NCI-H2081 treated with DMSO at 0.1 percent for 48 hours (cell line): ENCODE measurements at places on chromosomes 6 and 20.

DNA sequence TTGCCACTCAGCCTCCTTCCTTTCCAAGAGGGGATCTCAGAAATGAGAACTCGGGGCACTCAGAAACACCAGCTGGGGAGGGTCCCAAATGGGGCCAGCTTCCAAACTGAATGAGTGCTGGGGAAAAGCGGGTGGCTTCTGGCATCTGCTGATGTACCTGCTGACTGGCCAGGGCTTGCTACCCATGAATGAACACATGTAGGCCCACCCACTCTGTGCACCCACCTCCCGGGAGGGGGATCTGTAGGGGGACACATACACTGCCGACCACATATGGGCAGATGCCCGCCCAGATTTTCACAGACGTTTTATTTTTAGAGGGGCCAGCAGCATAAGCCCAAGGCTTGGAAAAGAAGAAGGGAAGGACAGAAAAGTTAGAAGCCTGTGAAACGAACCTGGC is 231.9 kb upstream of the RNF24 start:
- no peak for DNase-seq

DNA sequence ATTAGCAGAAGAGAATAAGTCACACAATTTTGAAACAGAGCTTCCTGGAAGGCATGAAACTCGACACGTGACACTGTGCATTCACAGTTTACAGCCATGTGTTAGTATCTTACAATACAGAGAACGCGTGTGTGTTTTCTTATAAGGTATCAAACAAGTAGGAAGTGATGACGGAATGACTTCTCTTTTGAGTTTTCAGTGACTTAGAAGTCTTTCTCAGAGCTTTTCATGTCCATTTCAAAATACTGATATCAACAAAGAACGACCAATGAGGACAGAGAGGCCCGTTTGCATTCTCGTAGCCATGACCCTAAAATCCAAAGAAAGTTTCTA is 36.6 kb upstream of the DUSP22 start:
- no peak for DNase-seq

DNA sequence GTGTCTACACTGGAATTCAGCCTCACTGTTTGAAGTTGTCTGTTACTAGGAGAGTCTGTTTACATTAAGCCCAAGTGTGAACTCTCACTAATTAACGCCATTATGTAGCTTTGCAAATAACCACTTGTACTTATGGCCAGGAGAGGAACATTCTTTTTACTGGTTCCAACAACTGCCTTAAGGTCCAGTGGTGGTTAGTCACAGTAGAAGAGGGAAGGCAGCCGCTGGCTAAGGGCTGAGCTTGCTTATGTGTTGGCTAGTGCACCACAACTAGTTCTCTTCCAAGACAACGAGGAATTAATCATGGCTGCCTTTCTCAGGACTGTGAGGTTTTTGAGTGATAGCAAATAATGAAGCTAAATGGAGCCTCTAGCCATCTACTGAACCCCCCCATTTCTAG is 14.9 kb upstream of the SLC22A23 start:
- DNase-seq = peak; percentile 13

DNA sequence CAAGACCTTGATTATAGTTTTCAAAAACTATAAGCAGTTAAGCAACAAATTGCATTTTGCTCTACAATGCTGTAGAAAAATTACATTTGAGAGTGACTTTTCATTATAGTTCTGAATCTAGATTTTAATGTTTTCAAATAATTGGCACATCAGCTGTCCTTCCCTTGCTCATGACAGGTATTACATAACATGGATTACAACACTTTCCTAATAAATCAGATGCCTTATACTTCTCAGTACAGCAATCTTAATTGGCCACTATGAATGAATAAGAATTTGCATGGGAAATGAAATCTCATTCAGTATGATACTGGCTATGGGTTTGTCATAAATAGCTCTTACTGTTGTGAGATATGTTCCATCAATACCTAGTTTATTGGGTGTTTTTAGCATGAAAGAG is 29.9 kb downstream of the HSF2 start:
- DNase-seq = no peak

- no peak for DNase-seq
Measured at GRCh38 chr20:11891077-11891775, 26.5 kb upstream of the BTBD3 start.

DNA sequence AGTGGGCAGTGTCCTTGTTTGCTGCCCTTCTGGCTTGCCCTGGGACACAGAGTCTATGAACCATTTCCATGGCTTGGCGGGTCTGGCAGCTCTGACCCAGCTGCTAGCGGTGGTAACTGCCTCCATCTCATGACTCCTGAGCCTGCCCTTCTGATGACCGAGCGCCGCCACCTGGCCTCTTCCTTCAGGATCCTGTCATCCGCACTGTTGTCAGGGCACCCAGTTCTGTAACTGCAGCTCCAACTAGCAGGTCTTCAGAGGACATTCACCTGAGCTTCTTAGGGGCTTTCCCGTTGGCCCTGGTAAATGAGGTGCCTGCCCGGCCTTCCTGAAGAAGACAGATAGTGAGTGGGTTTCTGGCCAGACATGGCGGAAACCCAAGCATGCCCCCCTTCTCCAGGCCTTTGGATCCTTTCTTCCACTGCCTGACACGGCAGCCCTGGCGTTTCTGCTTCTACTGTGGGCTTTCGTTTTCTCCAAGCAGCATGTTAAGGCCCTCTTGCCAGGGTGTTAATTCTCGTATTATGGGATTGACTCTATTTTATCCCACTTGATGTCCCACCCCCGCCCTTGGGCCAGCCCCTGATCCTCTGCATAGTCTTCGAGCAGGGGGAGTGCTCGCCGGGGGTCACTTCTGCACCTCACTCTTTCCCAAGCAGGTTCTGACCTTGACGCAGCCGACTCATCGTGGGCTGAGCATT is 24.7 kb downstream of the PACSIN1 start:
- no peak for DNase-seq

DNA sequence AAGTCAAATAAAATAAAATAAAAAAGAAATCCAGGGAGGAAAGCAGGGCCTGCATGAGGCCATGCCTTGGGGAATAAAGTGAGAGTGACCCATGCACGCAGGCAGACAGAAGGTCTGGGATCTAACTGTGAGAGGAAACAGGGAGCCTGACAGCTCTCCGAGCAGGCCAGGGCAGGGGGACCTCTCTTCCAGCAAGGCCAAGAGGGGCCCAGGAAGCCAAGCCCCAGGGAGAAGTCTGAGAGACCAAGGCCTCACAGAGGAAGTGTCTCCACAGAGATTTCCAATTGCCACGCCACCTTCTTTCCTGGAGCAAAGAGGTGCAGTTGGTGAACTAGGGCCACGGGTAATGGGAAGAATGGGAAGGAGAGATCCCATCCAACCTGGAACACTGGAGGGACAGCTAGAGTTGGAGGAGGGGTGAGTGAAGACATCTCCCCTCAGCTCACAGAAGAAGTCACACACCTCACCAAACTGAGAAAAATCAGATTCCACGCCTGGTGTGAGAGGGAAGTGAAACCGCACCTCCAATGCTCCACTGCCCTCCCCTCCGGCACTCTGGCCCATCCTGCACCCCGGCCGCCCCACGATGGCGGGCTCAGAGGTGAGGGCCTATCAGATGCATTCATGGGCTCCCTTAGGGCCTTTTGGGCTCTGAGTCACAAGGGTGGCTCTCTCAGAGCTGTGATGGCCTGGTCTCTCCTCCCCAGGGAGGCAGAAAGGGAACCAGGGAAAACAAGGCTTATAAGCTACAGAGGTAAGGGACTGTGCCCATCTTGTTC is 25.1 kb upstream of the TAF8 start:
- no peak for DNase-seq

DNA sequence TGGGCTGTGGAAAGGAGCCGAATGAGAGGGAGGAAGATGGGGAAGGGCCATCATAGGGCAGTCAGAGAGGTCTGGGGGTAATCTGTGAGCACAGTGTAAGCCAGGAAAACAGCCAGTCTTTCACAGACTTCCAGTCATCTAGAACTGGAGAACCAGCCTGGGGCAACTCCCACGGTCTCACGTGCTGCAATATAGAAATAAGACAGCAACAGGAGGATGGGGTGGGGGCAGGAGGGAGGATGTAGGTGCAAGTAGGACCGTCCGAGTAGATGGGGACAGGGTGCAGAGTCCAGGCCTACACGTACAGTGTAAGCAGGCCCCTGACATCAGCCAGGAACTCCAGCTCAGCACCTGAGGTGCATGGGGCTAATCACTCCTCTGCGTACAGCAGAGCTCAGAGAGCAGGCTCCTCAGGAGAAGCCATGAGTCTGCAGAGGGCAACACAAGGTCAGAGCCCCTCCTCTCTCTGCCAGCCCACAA is 58.2 kb upstream of the TNFAIP3 start:
- no peak for DNase-seq

DNA sequence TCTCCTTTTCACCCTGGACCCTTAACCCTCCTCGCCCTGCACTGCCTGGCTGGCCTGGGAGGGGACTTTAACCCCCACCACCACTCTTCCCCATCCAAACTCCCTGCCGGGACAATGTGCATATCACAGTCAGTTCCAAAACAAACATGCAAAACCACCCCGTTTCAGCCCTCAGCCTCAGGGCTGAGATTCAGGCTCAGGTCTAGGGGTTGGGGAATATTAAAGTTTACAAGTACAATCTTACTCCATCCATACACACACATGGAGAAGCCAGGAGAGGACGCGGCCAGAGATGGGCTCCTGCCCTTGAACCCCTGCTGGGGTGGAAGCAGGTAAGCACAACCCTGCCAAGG is 534 bp downstream of the KIAA1755 start:
- no peak for DNase-seq

DNA sequence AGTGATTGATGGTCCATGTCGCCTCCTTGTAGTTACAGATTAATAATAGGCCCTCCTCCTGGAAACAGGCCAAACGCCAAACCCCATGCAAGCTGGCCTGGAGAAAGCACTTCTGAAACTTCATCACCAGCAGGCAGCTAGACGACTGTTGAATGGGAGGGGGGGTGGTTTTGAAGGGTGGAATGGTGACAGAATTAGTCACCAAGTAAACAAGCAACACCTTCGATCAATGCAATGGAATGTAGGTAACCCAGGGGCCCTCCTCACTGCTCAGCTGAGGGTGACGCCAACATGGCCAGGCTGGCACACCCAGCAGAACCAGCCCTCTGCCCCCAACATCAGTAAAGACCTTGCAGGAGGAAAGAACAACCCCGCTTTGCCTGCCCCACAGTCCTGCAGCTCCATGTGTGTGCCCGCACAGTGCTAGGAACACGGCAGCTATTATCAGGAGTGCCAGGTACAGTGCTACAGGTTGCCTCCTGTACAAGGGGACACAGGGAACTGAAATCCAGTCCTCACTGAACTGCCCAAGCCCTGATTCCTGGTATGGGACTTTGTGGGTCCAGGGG is 2.7 kb downstream of the BCAS1 start:
- DNase-seq = no peak

GRCh38 chr6:93416571-93417420 is 2.6 kb downstream of the EPHA7 start:
- DNase-seq = no peak

GRCh38 chr20:56451056-56451765 is 17.2 kb upstream of the RTF2 start:
- DNase-seq = no peak
